NCI-H1417 (cell line): ENCODE measurements at places on chromosomes 5 and 9.

DNA sequence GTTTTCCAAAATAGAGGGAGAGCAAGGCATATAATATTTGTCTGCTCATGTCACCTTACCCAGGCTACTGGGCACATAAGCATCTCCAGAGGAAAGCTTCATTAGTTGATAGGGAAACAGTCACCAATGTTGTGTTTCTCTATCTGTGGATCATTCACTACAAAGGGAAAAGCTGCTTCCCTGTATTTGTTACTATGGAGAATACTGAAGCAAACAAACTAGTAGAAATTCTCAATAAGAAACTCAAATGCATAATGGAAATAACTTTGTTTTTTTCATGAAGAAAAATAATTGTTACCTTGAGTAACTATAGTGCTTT is 138.2 kb downstream of the PCSK1 start:
- no peak for DNase-seq

- DNase-seq: no peak
These were observed 1331.0 kb upstream of the CDH9 start for GRCh38 chr5:28369418-28369817.

DNA sequence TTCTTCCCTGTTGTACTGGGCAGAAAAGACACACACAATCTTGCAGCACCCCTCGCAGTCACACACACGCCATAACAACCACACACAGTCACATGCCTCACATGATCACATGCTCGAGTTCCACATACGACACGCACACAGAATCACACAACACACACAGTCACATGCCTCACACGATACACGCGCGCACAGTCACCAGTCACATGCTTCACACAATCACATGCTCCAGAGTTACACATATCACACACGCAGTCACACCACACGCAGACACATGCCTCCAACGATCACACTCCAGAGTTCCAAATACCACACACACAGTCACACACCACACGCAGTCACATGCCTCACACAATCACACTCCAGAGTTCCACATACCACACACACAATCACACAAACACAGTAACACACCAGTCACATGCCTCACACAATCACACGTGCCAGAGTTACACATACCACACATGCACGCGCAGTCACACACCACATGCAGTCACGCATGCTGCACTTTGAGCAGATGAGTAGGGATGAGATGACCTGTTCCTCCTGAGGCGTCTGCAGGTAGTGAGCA is 49.0 kb upstream of the LRRC14B start:
- DNase-seq: no peak

DNA sequence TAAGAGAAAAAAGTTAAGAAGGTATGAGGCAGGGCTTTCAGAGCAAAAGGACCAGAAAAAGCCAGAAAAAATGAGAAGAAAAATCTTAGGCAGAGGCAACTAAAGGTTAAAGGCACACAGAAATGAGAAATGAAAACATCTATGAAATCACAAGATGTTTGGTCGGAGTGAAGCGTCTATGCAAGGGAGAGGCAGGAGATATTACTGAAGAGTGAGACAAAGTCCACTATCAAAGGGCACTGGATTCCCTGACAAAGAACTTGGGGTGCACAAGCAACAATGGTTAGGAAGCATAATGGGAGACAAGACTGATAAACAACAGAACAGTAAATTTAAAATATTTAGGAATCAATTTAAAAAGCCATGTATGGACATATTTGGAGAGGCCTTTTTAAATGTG is 16.9 kb downstream of the PANK3 start:
- no peak for DNase-seq

DNA sequence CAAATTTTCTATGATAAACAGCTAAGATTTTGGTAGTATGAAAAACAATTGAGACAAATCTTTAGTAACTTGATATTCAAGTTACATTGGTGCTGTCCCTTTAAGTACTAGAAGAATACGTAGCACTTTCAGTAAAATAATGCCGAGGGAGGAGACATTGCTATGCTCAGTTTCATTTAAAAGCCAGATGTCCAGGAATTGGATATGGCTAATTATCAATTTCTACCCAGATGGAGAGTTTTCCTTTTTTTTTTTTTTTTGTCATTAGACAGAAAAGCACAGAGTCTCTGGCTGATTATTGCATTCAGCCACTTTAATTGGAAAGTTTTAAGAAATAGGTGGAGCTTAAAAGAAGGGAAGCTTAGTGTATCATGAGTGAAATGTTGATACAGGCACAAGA is 40.4 kb upstream of the APC start:
- no peak for DNase-seq

DNA sequence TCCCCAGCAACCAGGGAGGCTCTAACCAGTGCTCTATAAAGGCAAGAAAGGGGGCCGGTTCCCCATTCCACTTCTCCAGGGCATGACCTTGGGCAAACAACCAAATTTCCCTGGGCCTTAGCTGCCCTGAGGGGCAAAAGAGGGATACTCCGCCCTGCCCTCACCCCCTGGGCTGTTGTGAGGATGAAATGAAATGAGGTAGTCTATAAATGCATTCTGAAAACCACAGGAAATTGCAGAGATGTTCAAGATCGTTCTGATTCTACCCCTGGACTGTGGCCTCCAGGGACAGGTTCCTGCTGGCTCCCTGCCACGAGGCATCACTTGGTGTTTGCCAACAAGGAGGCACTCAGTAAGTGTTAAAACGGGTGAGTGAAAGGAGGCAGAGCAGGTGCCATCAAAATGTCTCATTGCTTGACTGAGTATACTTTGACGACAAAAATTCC is 5.7 kb downstream of the RAPGEF1 start:
- peak; percentile 42 for DNase-seq

DNA sequence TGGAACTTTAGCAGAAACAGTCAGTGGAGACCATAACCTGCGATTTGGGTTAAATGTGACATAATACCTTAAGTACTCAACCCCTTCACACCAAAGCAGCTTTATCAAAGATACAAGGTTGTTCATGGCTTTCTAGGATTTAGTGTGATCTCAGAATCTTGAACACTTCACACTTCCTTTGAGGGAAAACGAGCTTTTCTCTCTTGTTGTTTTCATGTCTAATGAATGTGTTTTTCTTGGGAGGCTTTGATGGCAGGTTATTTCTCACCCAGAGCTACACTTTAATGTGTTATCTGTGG is 437.0 kb downstream of the TMEM232 start:
- DNase-seq: no peak

DNA sequence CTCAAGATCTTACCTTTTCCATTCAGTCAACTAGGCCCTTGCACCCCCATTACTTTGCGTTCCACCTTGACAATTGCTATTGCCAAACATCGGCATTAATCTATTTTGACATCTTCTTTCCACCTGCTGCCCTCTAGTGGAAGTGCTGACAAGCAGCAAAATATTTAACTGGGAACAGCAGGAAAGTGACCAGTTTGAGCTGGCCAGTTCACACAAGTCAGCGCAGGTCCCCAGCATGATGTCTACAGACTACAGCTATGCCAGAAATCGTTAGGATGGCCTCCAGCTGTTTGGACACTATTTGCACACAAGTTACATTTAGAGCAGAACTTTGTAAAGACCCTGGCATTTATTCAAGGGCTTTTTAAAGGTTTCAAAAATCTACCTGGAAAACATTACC is 160.1 kb downstream of the GHR start:
- DNase-seq: peak; percentile 54

- DNase-seq: peak; percentile 1
These were observed 38.2 kb downstream of the C5orf15 start for GRCh38 chr5:133930061-133930812.

- no peak for DNase-seq
These were observed 15.6 kb downstream of the FKBP15 start for GRCh38 chr9:113205432-113205831.

DNA sequence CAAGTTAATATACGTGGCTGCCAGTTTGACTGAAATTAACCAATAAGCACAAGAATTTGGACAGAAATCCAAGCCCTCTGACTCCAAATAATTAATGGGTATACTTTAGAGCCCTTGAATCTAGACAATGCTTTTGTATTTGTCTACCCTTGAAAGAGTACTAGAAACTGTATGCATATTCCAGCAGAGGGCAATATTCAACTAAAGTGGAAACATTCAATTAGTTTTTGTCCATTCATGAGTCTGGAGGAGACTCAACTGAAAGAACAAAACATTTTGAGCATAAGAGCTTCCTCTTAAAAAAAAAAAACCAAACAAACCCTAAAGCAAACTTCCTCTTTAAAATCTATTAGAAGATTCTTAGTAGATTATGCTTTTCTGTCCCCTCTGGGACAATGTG is 157.8 kb downstream of the ARHGEF28 start:
- peak; percentile 18 for DNase-seq

DNA sequence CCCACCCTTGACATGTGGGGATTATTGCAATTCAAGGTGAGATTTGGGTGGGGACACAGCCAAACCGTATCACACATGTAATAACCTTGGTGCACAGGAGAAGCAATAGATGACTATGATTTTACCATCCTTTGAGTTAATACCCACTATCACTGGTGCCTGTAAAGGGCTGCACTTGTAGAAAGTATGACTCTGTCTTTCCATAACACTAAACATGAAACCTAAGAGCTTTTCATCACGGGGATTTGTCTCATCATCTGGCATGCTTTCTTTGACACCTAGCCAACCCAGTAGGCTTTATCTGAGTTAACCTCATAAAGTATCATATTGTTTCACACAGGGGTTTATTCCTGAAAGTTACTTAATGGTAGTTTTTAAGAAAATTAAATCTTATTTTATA is 188.9 kb upstream of the TNC start:
- no peak for DNase-seq

GRCh38 chr5:37823433-37824152 is 16.2 kb downstream of the GDNF start:
- no peak for DNase-seq

DNA sequence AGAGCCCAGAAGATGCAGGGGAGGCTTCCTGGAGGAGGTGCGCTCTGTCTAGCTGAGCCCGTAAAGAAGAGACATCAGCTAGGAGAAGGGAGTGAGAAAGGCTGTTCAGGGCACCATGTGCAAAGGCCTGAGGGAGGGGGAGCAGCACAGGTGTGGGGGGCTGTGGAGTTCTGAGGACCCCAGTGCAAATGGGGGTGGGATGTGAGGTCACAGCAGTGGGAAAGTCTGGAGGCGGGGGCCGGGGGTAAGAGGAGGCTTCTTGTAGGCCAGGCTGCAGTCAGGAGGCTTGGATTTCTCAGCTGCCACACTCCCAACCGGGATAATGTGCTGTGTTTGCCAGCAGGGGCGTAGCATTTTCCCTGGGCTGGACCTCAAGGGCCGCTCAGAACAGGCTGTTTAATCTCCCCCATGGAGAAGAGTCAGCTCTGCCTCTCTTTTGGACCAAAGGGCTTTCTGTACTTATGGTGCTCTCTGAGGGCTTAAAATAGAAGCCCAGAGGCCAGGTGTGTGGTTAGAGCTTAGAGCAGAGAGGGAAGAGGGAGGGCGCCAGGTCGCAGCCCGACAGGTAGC is 5.7 kb downstream of the NEURL1B start:
- DNase-seq: peak; percentile 80

- no peak for DNase-seq
These were observed 145.3 kb downstream of the CACNA1B start for GRCh38 chr9:138022756-138023393.

GRCh38 chr5:90916947-90917800 is 358.6 kb downstream of the ADGRV1 start:
- no peak for DNase-seq

DNA sequence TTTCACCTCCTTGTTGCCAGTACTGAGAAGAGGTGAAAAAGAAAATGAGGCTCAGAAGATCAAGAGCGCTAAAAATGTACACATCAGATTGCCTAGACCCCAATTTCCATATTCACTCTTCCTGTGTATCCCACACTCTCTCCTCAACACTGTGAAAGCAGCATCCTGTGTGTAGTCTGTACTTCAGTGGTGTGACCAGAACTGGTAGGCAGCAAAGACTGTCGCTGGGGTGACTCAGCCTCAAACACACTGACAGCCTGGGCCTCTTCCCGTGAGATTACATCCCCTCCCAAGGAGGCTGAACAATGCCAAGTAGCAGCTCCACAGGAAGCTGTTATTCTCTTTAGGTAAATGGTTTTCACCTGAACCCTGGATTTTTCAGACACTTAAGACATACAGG is 135.5 kb downstream of the CCDC192 start:
- no peak for DNase-seq

- no peak for DNase-seq
These were observed 123.1 kb upstream of the ZNF608 start for GRCh38 chr5:124869426-124870033.

DNA sequence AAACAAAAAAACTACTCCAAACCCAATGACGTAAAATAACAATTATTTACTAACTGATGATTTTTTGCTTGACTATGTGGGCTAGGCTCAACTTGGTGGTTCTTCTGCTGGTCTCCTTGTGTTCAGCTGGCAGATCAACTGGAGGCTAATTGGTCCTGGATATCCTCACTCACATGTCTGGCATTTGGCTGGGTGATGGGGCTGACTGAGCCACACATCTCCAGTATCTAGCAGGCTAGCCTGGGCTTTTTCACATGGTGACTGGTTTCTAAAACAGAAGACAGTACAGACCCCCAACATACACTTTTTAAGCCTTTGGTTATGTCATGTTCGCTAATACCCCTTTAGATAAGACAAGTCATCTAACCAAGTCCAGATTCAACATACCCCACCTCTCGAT is 104.7 kb upstream of the PRRC1 start:
- no peak for DNase-seq

- DNase-seq: peak; percentile 7
These were observed 11.0 kb downstream of the FABP6 start for GRCh38 chr5:160240350-160240749.

- DNase-seq: no peak
These were observed 293.8 kb downstream of the SLIT3 start for GRCh38 chr5:169006842-169007790.

GRCh38 chr9:91810286-91810905 is 139.6 kb downstream of the ROR2 start:
- DNase-seq: no peak
